ENCODE measurements at places on chromosomes 3 and 15.
A peak's percentile ranks its signal among the peaks of the same experiment; 100 is the strongest.

GRCh38 chr3:37575284-37575683 lies 286.4 kb upstream of the CTDSPL start:
- DNase-seq: no peak

- DNase-seq: no peak
These were observed 113.6 kb downstream of the NEO1 start for GRCh38 chr15:73165844-73166243.

DNA sequence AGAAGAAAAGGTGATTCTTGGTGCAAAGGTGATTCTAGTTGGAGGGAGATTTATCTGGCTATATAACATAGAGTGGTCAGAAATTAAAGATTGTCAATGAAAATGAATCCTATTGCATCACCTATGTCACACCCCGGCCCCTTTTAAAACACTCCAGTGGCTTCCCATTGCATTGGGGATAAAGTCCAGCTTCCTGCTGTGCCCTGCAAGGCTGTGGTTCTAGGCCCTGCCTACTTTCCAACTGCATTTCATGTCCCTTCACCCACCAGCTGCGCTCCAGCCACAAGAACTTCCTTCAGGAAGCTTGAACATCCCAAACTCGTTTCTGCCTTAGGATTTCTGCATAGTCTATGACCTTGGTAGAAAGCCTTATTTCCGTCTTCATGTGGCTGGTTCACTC lies 118.7 kb upstream of the UMPS start:
- DNase-seq: no peak

GRCh38 chr3:173750095-173750494 lies 352.6 kb downstream of the NLGN1 start:
- DNase-seq: no peak

DNA sequence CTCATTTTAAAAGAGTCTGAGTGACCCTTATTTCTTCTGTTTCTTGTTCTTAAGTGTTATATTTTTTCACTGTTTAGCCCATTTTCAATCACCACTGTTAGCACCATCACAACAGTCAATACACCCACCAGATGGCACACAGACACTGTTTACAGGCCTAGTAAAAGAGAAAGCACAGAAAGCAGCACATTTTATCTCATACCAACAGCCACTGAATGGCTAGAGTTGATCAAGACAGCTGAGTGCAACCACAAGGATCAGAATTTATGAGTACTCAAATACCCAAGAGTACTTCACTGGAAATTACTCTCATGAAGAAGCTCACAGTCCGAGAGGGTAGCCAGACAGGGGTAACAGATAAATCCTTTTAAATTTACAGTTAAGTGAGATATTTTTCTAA lies 127.0 kb downstream of the TFDP2 start:
- DNase-seq: no peak

DNA sequence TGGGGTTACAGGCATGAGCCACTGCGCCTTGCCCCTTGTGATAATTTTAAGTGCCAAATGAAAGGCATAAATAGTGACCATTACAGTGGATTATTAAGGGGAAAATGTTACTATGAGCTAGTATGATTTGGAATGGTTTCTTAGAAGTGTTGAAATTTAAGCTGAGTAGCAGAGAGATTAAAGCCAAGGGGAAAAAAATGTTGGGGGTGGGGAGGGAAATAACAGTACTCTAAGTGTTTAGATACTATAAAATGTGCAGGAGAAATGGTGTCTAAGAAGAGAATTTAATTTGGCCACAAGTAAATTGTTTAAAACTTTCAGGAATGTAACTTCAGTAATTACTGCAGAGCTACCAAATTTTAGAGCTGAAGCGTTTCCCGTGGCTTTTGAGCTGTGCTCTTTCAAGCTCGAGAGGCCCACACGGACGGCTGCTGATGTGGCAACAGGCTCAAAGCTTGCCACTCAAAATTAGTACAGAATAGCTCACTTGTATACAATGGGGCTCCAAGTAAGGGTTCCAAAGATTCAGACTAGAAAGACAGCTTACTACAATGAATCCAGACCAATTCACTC lies 23.9 kb upstream of the SLC12A8 start:
- DNase-seq: no peak

GRCh38 chr15:100628746-100629145 lies 26.4 kb downstream of the ASB7 start:
- no peak for DNase-seq

DNA sequence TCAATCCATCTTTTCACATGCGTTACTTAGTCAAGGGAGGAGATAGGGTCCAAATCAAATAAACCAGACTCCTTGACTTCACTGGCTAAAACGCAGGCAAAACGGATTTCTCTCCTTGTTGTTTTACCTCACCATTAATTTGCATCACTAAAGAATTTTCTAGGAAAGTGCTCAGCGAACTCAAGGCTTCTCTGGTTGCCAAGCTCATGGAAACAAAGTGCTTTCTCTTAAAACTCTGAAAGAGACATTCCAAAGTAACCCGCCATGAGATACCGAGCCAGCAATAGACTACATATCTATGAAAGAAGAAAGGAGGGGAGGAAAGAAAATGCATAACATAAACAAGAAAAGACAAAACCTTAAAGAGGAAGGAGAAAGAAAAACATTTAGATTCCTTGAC lies 211.7 kb upstream of the WNT5A start:
- no peak for DNase-seq

DNA sequence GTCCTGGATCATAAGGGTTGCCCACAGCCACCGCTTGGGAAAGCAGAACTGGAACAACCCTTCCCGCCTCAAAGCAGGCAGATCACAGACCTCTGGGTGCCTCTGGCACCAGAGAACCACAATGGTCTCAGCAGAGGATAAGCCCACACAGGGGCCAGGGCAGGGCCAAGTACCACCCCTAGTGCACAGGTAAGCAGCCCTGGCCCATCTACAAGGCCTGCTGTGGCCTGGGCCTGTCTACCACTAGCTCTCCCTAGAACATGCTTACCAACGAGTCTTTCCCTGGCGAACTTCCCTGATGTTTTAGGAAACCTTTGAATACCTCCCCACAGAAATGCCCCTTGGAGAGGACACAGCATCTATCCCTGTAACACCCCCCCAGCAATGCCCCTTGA lies 28.3 kb downstream of the TNK2 start:
- DNase-seq: no peak

- DNase-seq: no peak
These were observed 134.8 kb downstream of the NSMCE3 start for GRCh38 chr15:29134641-29135308.

- no peak for DNase-seq
These were observed 10.4 kb upstream of the ZSCAN2 start for GRCh38 chr15:84590406-84590805.

DNA sequence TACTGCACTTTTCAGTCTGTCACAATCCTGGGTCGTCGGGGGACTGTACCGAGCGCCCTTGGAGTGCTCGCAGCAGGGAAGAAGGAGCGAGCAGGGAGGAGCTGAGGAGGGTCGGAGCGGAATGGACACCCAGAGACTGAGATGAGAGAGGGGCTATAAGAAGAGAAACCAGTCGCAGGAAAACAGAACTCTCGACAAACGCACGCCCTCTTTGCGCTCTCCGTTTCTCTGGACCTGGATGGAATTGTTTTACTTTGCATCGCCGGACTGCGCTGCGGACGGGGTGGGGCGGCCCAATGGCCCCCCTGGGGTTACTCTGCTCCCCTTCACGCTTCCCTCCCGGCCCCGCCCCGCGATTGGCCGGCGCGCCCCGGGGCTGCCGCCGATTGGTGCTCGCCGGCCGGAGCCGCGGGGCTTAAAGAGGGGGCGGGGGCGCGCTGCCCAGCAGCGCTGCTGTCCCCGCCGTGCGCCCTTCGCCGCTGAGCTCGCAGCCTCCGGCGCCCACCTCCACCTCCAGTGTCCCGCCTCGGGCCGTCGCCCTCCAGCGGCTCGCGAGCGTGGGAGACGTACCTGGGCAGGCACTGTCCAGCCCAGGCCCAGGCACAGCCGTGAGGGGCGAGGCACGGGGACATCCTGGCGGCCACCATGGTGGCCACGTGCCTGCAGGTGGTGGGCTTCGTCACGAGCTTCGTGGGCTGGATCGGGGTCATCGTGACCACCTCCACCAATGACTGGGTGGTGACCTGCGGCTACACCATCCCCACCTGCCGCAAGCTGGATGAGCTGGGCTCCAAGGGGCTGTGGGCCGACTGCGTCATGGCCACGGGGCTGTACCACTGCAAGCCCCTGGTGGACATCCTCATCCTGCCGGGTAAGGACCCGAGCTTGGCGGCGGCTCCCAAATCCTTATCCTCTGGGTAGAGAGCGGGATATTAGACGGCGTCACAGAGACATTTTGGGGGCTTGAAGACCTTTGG lies at the start of gene CLDN11:
TSS of gene CLDN11 (plus strand) at position 447 of the 977 bp plus-strand sequence. CDS start at position 646, 199 bp downstream.
- DNase-seq: peak; percentile 57

DNA sequence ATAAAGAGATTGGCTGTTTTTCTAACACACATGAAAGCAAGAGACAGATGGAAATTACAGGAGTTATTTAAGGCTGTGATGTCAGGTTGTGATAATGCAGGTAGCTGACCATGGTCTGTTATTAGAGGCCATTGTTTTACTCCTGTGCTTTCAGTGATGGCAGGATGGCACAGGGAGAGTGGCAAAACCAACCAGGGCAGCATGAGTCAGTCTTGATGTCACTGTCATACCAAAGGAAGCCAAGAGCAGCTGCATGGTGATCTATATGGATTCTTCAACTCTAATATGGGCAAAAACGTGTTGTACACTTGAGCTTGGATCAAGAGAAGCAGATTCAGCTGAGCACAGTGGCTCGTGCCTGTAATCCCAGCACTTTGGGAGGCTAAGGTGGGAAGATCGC lies 91.8 kb upstream of the LMOD3 start:
- no peak for DNase-seq

DNA sequence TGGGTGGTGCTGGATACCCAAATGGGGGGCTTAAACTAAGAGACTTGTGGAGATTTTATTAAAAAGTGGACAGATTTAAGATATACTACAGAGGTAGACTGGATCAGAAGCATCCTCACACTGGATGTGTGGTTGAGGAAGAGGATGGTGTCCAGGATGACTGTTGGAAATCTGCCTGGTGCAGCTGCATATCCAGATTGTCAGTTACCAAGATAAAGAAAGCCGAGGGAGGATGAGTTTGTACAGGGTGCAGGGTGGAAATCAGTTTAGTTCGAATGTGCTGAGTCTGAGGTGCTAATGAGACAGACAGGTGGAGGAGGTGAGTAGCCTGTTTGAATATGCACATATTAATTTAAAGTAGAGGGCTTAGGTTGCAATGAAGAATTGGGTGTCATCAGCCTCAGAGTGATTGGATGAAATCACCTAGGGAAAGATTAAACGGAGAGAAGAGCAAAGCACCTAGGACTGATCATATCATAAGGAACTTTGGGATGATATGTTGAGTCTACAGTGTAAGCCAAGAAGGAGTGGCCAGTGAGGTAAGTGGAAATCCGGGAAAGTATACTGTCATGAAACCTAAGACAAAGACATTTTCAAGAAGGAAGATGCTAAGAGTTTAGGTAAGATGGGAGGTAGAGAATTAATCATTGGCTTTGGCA lies 74.1 kb upstream of the GOLGA8B start:
- DNase-seq: no peak

- DNase-seq: no peak
These were observed 250.7 kb upstream of the ROBO2 start for GRCh38 chr3:76789237-76789636.

DNA sequence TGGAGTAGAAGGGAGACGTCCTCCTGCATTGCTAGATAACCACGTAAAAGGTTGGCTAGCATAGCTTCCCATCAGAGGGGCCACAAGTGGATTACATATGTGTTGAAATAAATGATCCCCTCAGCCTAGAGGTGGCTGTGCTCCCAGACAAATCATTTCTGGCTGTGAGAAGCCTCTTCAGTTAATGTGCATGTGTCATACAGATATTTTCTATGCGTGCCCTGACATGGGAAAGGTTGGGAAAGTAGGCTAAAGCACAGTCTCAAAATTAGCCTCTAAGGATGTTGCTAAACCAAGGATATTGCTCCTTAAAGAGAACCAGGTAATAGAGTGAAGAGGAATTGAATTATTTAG lies 17.8 kb downstream of the USP3 start:
- DNase-seq: no peak

- no peak for DNase-seq
These were observed 46.9 kb downstream of the NR1D2 start for GRCh38 chr3:23991683-23992628.

- no peak for DNase-seq
These were observed 33.8 kb downstream of the PIK3R4 start for GRCh38 chr3:130712718-130713423.

DNA sequence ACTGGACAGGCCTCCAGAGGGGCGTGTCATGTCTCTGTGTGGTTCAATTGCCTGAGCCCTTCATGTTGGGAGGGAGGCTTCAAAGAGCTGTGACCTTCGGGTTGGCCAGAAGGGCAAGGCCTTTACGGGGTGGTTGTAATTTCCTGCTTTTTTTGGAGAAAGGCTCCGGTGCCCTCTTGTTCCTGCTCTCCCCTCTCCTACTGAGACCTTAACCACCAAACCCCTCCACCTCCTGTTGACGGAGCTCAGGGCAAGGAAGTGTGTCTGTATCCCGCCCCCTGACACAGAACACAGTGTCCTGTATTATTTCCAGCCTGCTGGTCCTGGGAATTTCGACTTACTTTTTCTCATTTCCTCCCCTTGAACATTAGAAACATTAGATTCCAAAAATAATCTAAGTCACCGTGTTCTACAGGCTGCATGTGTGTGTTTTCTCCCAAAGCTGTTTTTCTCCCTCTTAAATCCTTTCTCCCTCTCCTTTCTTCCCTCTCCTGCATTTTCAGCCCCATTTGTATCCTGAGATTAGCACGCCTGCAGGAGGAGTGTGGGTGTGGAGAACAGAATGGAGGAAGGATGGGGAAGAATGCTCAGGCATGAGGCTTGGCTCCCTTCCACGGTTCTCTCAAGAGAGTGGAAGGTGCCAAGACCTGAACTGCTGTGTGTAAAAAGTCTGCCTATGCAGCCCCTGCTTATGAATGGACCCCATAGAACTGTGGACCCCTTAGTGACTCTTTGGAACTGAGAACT lies 285.4 kb upstream of the ROPN1 start:
- DNase-seq: no peak

GRCh38 chr3:152243721-152244516 lies 24.8 kb upstream of the MBNL1 start:
- DNase-seq: no peak

DNA sequence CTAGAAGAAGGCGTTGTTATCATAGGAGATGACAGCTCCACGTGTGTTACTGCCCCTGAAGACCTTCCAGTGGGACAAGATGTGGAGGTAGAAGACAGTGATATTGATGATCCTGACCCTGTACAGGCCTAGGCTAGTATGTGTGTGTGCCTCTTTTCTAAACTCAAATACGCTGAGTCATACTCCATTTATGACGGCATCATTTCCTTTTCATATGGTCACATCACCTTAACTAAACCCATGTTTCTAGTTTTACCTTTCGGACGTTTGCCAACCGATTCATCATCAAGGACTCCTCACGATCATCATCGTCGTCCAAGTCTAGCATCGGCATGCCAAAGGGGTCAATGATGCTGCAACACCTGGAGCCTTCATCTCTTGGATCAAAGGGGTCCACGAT lies 149.0 kb downstream of the CBLB start:
- no peak for DNase-seq

DNA sequence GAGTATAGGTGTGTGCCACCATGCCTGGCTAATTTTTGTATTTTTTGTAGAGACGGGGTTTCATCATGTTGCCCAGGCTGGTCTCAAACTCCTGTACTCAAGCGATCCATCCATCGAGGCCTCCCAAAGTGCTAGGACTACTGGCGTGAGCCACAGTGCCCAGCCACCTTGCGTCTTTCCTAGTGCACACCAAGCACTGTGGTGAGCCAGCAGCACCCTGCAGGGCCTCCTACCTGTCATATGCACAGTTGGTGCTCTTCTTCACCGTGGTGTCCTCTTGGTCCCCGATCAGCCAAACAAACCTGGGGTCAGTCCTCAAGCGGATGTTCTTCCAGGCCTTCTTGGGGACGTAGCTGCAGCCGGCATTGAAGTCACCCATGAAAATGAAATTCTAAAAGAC lies 13.2 kb downstream of the DNASE1L3 start:
- DNase-seq: no peak

Measured in smooth muscle cell of the brain vasculature (primary cell).